Substantia nigra (tissue), 51 donors: ENCODE measurements at places on chromosomes 2 and 18.

GRCh38 chr2:187081461-187081860, 232.5 kb upstream of the ZSWIM2 start:
- no peak for DNase-seq

DNA sequence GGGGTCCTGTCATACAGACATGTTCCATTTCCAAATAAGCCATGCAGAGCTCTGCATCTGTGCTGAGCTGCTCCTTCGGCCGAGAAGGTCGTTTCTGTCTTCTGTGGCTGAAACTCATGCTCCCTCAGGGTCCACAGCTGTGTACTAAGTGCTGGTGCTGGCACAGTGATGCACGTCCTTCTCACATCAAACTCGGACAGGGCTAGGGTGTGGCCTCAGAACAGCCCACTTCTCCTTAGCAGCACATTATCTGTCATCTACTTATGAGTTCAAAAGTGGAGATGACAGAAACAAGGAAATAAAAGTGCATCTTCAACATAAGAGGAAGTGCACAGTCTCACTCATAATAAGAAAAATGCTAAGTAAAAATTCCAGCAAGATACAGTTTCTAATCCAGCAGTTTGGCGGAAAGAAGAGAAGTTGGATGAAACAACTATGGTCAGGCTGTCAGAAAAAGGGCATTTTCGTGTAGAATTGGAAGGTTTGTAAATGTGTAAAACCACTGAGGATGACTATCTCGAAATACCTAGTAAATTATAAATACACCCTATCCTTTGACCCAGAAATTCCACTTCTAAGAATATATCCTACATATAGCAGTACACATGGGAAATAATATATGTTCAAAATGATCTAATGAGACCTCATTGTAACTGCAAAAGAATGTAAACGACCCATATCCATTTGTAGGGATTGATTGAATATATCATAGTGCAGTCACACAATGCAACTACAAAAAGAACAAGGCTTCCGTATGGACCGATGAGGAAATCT, 53.7 kb upstream of the APCDD1 start:
- DNase-seq, result no peak

DNA sequence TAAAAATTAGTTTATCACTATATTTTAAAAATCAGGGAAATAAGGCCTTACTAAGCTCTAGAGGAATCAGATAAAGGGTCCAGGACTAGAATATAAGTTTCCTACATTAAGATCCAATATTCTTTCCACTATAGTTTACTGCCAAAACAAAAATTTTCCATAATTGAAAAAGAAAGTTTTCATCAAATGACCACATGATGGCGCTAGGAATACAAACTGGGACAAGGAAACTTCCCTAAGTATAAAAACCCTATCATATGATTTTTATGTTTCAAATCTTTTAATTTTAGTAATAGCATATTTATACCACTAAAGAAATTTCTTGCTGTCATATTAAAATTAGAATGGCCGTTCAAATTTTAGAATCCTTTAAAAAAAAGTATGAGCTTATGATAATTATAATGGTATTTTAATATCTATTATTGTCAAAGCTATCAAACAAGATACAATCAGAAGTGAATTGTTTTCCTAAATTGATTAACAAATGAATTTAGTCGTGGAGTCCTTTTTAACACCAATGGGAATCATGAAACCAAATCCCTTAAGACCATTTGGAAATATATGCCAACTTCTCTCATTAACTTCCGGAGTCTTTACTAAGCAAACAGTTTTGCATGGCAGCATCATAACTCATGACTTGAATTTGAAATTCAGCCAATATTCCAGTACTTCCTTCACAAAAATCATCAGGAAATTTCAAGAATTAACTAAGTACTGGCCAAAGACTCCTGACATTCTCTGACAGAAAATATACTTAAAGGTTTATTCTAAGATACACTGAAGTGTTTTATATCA, 70.3 kb downstream of the SCN1A start:
- DNase-seq, result no peak

DNA sequence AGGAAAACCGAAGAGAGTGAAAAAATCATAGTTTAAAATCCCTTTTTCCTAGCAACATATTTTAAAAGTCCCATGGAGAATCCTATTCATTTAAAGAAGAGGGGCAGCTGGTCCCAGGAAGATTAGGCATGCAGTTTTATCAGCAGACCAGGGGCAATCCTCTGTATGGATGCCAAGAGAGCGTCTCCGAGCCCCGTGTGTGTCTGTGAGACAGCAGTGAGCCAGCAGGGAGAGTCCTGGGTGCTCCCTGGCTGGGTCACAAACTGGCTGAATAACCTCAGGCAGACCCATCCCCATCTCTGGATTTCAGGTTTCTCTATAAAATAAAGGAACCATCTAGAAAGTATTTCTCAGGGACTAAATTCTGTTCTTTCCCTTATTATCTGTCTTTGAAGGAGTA, 128.2 kb upstream of the RIOK3 start:
- no peak for DNase-seq

DNA sequence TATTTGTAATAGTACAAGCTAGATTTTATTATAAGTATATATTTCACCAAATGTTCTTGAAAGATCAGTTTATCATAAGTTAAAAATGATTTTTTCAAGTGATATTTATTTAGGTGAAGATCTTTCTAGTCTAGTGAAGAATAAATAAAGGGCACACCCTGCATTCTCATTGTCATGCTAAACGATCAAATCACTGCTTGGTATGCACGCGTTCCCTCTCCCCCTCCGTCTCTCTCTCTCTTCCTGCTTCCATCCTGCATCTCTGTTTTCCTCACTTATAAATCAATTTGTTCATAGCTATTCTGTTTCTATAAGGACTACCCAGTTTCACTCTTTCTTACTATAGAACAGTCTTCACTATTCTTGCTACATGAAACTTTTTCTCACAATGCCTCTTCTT, 1067.4 kb downstream of the LRP1B start:
- no peak for DNase-seq

GRCh38 chr2:220025207-220025606, 397.8 kb downstream of the SLC4A3 start:
- no peak for DNase-seq

- no peak for DNase-seq
These were observed 22.4 kb downstream of the ITSN2 start for GRCh38 chr2:24337890-24338289.

GRCh38 chr2:163719331-163719730, 16.5 kb downstream of the FIGN start:
- no peak for DNase-seq
